ENCODE measurements at places on chromosomes 11 and 22. TPM values are rescaled to one million over a fixed set of nuclear protein-coding genes. Genes with fewer than 3 reads are reported as not detected.

SOX10 gene
- not detected for polyA plus RNA-seq

CCDC116 gene
- not detected for polyA plus RNA-seq

ANKK1 gene
- not detected for polyA plus RNA-seq

GRCh38 chr11:82930229-82930628, 28.7 kb downstream of the DDIAS start:
- H3K27ac ChIP-seq: peak overlapping the region; percentile 61
- DNase-seq: no peak
- H3K4me1 ChIP-seq: peaks cover 58% of the 10 kb centered on the region
- no peaks in the 10 kb centered on the region for H3K36me3 ChIP-seq
- no peaks in the 10 kb centered on the region for H3K27me3 ChIP-seq

MMP8 gene
- not detected for polyA plus RNA-seq

Measured in naive thymus-derived CD8-positive, alpha-beta T cell (primary cell).